Fibroblast of mammary gland (primary cell): ENCODE measurements at places on chromosomes 11 and 22.
A peak's percentile ranks its signal among the peaks of the same experiment; 100 is the strongest.

DNA sequence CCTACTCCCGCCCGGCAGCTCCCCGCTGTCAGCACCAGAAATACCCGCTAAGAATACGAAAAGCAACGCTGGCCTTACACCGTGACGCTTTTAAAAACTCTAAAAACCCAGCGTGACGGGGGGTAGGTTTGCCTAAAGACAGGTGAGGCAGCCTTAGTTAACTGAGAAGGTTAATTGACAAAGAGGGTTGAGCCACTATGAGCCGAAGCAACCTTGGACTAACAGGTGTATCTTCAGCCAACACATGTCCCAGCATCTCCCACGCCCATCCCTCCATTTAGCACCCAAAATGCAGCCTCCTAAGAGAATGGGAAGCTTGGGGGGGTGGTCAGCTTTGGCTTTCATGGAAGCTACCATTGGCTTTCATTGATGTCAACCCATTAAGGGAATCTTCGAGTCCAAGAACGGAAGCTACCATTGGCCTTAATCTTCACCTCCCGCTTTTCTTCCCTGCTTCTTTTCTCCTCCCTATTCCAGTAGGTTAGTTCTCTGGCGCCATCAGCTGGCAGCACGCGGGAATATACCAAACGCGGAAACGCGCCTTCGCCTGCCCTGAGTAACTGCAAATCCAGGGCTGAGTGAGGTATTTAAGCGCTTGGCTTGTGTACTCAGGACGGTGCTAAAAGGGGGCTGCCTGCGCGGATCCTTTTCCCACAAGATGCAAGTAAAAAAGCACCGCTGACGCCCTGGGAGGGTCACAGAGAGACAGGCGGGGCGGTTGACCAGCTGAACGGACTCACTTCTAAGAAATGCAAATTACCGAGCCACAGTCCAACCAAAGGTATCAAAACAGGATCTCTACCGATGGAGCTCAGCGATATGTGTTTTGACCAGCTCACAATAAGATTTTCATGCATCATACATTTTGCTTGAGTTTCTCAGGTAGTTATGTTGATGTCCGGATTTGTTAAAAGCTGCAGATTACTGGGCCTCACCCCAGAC lies 38.5 kb upstream of the GLYATL1 start:
- peak; percentile 80 for DNase-seq

DNA sequence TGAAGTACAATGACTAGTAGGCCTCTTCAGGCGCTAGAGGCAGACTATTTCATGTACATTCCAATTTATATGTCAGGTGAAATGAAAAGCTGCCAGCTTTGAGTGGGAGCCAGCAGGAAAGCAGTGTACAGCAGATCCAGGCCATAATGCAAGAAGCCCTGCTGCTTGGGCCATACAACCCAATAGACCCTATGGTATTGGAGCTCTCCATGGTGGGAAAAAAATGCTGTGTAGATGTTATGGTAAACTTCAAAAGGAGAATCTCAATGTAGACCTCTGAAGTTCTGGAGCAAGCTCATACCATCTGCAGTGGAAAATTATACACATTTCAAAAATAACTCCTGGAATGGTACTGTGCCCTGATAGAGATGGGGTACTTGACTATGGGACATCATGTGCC lies 71.5 kb upstream of the CD82 start:
- DNase-seq: no peak

DNA sequence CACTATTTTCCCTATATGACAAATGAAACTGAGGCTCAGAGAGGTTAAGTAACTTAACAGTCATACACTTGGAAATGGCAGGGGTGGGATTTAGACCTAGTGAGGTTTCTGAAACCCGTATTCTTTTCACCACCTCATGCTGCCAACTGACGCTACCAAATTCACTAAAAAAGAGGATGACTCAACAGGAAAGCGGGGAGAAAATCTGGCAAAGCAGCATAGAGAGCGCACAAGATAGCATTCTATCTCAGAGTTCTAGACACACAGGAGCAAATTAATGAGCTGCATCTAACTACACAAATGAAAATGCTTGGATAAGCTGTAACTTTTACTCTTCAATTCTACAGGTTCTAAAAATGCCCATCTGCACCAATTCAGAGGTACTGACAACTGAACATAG lies 136.4 kb downstream of the RBFOX2 start:
- DNase-seq: peak; percentile 82

DNA sequence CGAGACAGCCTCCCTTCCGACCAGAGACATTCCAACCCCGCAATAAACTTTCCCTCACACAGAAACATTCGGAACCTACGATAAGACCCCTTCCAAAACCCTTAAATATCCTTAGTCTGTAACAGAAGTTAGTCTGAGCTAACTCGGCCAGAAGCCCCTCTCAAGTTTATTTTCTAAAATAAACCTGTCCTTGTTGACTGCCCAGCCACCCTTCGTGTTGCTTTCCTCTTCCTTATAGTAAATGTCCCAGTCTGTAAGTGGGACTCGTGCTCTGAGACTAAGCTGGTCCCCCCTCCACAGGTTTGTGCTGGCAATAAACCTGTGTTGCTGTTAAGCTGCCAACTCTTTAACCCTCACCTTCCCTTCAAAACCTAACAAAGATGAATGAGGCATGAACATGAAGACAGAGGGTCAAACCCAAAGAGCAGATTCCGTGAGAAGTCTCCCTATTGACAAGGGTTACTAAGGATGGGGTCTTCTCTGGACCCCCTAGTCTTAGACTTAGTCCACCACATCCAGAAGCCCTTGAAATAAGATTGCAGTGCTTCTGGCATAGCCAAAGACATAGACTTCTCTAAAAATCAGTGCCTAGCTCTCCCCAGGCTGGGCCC lies 18.2 kb downstream of the MIF start:
- no peak for DNase-seq

GRCh38 chr11:10095412-10096208 lies 198.4 kb downstream of the SBF2 start:
- DNase-seq: no peak

DNA sequence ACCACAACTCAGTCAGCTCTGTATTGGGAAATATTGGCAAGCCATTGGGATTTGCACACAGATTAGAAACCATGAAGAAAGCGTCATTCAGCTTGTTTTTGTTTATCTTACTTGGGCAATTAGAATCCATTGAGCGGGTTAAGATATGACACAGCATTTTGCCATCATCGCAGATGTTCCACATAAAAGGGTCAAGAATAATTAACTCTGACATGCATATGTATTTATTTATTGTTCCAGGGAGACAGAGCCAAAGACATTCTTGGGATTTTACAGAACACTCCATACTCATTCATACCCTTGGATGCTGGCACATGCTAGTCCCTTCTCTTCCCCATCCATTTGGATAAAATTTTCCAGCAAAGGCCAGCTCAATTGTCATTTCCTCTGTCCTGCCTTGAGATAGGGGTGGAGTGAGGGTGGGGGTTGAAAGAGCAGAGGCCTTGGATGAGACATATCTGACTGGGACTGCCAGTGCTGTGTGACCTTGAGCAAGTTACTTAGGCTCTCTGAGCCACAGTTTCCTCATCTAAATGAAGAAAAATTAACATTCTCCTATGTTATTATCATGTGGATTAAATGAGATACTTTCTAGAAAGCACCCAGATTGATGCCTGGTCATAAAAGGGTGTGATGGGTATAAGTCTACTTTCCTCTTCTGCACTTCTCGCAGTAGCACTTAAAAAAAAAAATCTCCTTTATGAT lies 179.7 kb downstream of the RRAS2 start:
- peak; percentile 87 for DNase-seq

- peak; percentile 70 for DNase-seq
Observed at GRCh38 chr11:46247090-46247489, 30.4 kb upstream of the CREB3L1 start.

DNA sequence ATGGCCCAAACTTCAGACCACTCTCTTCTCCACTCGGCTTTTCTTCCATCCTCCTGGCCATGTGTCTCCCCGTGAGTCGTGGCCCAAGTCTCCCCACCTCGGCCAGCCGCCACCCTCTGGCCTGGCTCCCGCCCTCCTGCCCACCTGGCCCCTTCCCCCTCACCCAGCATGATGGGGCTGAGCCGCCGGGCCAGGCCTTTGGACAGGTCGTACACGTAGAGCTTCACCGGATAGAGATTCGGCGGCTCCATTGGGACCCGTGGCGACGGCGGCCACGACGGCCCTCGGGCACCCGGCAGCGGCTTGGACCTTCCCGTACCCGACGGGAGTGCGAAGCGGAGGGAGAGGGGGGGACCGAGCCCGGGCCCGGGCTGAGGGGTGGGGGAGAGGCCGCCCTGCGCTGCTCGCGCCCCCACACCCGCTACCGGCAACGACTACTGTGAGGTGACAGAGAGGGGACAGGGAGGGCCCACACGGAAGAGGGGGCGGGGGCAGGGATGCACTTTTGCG lies at the start of gene DESI1:
DESI1 (minus strand) TSS at position 455 of the 510 bp plus-strand sequence; CDS start at position 251, 204 bp downstream.
- DNase-seq: no peak

DNA sequence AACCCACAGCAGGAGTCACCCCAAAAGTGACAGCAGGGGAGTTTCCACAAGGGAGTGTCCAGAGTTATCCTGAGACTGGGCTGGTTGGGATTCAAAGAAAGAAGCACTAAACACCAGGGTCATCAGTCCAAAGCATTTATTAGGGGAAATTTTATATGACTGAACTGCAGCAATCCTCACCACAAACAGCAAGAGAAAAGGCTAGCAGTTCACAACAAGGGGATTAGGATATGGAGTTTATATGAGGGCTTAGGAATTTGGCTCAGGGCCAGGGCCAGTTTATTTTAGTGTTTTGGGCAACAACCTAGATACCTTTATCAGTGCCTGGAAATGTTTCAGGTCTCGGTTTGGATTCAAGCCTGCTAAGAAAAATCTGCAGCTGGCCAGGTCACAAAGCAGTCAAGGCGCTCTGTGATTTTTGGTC lies 4.6 kb upstream of the TMEM126A start:
- DNase-seq: no peak

DNA sequence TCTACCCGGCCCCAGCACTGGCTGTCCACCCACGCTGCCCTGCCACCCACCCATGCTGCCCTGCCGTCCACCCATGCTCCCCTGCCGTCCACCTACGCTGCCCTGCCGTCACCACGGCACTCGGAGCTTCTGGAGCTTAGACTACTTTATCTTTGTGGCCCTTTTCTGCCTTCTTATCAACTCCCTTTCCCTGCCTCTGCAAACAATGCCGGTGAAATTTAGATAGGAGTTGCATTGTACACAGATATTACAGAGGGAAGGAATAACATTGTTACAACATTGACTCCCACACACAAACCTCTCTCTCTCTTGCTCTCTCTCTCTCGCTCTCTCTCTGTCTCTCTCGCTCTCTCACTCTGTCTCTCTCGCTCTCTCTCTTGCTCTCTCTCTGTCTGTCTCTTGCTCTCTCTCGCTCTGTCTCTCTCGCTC lies 33.7 kb upstream of the BRSK2 start:
- DNase-seq: no peak

GRCh38 chr11:88114486-88115045 lies 60.7 kb downstream of the RAB38 start:
- DNase-seq: no peak

DNA sequence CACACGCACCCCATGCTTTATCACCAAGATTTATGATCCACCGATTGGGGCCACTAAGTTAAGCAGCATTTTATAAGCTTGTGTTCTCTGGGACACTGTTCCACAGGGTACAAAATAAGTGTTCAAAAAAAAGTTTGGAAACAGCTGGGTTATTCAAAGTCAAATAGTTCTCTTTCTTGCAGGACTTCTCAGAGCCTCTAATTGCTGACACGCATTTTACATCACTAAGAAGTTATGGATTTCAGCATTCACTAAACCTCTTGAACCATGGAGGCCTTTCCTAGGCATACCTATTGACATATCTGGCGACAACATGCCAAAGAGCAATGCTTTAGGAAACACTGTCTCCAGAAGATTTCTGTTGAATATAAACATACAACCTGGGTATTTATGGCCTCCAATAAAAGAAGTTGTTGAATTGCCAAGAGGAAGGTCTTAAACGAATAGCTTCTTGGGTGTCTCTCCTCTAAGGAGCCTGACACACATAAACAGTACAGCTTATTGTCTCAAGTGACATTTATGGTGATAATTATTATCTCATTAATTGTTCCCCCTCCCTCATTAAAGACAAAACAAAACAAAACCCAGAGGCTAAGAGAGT lies 147.1 kb upstream of the ARHGAP20 start:
- no peak for DNase-seq

GRCh38 chr11:118618115-118618990 lies 10.9 kb downstream of the PHLDB1 start:
- peak; percentile 87 for DNase-seq
